Foreskin keratinocyte (primary cell): ENCODE measurements at places on chromosomes 5 and 9. TPM values are rescaled to one million over a fixed set of nuclear protein-coding genes. Genes with fewer than 3 reads are reported as not detected.

GRCh38 chr5:83711982-83712601 lies 8.6 kb downstream of the HAPLN1 start:
- DNase-seq: no peak

DNA sequence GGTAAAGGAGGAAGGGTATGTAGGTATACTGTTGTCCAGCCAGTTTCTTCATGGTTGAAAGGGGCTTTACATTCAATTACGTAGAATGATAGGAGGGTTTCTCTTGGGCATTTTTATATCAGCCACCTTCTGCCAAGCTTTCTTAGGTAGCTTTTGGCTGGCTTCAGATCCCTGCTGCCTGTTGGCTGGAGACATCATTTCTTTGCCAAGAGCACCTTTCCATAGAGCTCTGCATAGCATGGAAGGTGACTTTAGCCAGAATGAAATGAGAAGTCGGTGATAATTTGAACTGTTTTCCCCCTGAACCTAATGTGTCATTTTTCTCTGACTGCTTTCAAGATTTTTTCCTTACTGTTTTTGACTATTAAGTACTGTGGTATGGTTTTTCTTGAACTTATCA lies 26.9 kb downstream of the TMEFF1 start:
- no peak for DNase-seq

DNA sequence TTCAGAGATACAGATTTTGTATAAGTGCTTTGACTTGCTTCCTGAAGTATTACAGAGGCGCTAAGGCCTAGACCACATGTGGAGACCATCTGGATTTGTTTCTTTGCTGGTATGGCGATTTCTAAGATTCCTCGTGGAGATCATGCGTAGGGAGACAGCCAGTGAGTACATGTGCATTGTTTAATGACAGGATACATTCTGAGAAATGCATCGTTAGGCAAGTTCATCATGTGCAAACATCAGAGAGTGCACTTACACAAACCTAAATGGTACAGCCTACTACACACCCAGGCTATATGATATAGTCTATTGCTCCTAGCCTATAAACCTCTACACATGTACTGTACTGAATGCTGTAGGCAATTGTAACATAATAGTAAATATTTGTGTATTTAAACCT lies 16.5 kb upstream of the CEP120 start:
- no peak for DNase-seq

DNA sequence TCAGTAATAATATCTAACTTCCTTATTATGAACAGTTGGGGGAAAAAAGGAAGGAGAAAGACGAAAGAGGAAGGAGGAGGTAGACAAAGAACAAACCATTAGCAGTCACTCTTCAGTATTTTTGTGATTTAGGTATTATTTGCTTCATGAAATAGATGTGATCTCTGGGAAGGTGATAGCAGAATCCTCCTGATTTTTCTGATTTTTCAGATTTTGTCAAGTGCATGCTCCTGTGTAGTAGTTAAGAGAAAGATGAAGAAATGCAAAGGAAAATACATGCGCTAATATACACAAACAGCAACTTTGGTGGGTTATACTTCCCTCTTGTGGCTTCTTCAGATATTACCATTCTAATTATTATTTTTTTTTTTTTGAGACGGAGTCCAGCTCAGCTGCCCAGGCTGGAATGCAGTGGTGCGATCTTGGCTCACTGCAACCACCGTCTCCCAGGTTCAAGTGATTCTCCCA lies 31.6 kb downstream of the LMNB1 start:
- DNase-seq: no peak

DNA sequence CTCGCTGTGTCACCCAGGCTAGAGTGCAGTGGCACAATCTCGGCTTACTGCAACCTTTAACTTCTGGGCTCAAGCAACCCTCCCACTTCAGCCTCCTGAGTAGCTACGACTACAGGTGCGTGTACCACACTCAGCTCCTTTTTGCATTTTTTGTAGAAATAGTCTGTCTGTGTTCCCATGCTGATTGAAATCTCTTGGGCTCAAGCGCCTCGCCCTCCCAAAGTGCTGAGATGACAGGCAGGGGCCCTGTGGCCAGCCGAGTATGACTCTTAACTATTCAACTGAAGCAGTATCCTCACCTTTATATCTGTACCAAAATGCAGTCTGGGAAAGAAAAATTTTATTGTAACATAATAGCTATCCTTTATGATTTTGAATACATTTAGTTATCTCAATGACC lies 12.2 kb upstream of the NIM1K start:
- DNase-seq: no peak

DNA sequence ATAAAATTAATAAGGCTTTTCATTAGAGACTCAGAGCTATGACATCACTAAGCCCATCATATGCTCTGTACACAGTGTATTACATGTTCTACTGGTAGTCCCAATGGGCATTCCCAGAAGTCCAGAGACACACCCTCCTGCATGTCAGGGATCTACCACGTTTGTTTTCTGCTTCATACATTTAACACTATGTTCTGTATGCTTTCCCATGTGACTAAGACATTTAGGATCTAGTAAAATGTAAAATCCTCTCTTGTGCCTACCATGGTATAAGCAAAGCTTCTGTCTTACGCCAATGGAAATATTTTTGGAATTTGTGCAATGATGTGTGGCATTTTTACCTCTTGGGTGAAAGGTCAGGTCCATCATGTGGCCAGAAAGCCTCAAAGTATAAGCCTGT lies 192.4 kb downstream of the ADAMTSL1 start:
- no peak for DNase-seq

- peak; percentile 46 for DNase-seq
Observed at GRCh38 chr9:34994900-34995669, 5.5 kb downstream of the DNAJB5 start.

DNA sequence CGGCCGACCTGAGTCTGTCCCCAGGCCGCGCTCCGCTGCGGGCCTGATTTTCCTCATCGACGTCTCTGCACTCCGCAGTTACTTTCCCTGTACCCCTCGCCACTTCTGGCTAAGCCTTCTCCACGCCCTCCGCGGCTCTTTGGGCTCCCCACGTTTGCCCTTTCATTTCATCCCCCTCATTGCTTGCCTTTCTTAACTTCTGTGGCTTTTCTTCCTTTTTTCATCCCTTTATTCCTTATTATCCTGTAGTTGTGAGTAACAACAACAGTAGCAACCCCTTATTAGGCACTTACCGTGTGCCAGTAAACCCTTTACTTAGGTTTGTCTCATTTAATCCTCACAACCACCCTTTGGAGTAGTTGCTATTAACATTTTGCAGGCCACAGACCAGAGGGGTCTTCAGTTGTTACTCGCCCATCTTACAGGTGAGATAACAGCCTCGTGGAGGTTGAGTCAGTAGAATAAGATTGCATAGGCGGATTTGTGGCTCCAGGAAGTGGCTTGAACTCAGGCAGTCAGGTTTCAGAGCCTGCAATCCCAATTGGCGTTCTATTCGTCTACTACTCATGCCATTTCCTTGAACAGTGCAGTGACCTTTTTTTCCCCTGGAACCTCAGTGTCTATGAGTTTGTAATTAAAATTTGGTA lies 724 bp downstream of the TCERG1 start:
- peak; percentile 26 for DNase-seq

The RAD17 gene
- 20.9 and 21.8 TPM in 2 replicates for total RNA-seq

DNA sequence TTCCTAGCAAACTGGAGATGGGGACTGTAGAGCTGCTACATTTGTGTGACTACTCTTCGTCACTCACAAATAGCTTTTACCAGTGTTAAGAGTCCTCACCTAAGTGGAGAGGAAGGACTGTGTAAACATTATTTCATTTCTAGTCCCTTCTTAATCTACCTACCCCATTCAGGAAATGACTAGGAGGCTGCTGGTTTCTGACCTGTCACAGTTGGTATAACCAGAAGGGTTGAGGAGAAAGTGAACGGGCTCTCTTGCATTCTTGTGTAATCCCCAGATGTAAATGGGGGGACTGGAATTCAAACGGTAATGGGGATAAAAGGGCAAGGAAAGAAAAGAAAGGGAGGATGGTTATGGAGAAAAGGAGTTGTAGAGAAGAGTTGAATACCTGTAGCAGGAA lies 35.4 kb upstream of the BNIP1 start:
- no peak for DNase-seq

The C1QTNF3 gene
- 0.32 and 0.41 TPM in 2 replicates for total RNA-seq

The KIF4B gene
- total RNA-seq: 0.03 and 0.04 TPM in 2 replicates

DNA sequence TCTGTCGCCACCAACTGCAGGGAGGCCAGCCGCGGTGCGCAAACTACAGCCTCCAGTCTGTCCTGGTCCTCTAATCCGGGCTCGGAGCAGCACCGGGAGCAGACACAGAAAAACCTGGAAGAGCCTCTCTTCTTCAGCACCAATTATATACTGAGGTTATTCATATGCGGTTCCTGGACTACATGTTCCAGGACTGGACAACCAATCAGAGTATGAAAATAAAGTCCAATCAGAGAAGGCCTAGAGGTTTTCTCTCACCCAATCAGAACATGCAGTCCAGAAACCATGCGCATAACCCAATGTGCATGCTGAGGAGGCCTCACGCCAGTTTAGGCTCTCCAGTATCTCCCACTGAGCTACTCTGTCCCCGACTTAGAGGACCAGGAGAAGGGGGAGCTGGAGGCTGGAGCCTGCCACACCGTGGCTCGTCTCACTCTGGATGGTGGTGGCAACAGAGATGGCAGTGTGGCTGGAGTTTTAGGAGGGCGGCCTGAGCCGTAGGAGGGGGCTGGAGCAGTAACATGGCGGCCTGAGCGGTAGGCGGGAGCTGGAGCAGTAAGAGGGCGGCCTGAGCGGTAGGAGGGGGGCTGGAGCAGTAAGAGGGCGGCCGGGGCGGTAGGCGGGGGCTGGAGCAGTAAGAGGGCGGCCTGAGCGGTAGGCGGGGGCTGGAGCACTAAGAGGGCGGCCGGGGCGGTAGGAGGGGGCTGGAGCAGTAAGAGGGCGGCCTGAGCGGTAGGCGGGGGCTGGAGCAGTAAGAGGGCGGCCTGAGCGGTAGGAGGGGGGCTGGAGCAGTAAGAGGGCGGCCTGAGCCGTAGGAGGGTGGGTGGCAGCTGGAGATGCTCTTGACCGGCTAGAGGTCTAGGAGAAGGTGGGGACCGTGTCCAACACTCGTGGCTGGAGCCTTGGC lies 20.4 kb upstream of the TRIM52 start:
- no peak for DNase-seq

DNA sequence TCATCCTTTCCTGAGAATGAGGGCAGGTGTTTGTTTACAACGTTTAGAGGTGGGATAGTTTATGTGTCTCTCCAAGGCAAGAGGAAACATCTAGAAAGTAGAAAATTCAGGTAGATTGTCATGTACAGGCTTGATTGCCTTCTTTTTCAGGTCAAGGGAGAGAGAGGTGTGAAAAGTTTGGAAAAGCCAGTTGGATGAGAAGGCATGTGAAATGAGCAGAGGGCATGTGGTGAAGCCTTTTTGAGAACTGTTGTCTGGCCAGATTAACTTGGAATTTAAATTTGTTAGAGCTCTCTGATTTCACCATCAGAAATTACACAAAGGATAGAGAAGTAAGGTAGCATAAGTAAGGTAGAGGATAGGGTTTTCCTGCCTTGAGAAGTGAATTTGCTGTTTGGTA lies 74.6 kb downstream of the SNX24 start:
- no peak for DNase-seq

DNA sequence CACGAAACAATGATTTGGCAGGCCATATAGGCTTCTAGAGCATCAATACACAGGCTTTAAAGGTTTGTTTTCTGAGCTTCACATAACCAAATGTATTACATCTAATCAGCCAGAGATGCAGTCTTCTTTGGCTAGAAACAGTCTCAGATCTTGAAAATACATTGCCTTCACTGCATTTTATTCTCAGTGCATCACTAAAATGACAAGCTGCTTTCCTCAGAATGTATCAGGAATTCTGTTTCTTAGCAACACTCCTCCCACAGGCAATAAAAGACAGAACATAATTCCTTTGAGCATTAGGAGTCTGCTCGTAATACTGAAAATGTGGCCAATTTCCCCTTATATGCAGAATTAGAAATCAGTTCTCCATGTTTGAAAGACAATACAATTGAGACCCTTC lies 36.9 kb downstream of the FEM1C start:
- no peak for DNase-seq

GRCh38 chr5:40813698-40814281 lies 15.6 kb upstream of the PRKAA1 start:
- DNase-seq: no peak

The TESK1 gene
- 13.5 and 14.6 TPM in 2 replicates for total RNA-seq

GRCh38 chr5:90932052-90932699 lies 373.6 kb downstream of the ADGRV1 start:
- DNase-seq: peak; percentile 17

- DNase-seq: peak; percentile 17
Observed at GRCh38 chr9:69585571-69585970, 86.6 kb downstream of the APBA1 start.

GRCh38 chr5:33316773-33317172 lies 124.0 kb upstream of the TARS1 start:
- no peak for DNase-seq

The SELENOP gene
- 10.2 and 11.3 TPM in 2 replicates for total RNA-seq

The ASTN2 gene
- total RNA-seq: 0.35 and 0.41 TPM in 2 replicates

DNA sequence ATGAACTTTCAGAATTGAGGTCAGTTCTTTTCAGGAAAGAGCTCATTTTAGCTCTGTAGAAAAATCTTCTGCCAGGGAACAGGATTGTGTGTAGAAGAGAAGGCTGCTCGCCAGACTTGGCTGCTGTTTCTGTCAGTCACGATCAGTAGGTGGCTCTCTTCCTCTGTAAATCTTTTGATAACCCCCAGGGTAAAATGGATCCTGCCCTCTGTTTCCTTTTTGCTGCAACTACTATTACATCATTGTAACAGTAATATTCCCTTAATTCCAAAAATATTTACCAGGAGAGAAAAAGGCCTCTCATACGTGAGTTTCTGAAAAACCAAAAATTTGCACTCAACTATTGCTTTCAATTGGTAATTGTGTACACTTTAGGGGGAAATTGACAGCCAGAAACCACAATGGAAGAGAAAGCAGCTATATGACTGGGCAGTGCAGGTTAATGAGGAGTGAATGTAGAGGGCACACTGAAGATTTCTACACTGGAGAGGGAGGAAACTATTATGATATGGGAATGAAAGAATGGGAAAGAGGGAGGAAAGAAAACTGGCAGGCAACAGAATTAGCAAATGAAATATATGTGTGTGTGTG lies 12.3 kb downstream of the IFNA21 start:
- DNase-seq: peak; percentile 29

DNA sequence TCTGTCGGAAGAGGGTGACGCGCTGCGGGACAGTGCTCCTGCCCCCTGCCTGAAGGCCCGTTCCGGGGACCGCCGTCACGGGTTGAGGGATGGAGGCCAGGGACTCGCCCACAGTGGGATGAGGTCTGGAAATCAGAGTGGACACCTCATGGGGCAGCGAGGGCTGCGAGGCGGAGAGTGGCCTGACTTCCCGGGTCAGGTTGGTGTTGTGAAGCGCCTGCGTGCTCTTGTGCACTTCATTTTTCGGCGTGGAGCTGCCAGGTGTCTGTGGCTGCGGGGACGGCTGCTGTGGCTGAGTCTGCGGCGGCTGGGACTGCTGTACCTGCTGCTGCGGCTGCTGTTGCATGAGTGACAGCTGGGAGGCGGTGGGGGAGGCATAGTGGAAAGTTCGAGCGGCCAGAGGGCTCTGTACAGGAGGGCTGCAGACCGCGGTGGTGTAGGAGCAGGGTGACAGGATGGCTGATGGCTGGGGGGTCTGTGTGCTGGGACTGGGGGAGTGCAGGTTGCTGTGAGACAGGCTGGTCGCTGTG lies 434.1 kb downstream of the HCN1 start:
- no peak for DNase-seq

GRCh38 chr5:100647461-100648230 lies 112.5 kb downstream of the FAM174A start:
- DNase-seq: no peak

The SLC4A9 gene
- total RNA-seq: 0.04 TPM in 1 of 2 replicates, not detected in the other

The TOR1B gene
- 20.4 and 22.0 TPM in 2 replicates for total RNA-seq

The KIF20A gene
- total RNA-seq: 52.7 and 60.7 TPM in 2 replicates

- no peak for DNase-seq
Observed at GRCh38 chr5:59039296-59040023, 456.6 kb downstream of the RAB3C start.
